ENCODE measurements at places on chromosomes 3 and 15.
A peak's percentile ranks its signal among the peaks of the same experiment; 100 is the strongest.

DNA sequence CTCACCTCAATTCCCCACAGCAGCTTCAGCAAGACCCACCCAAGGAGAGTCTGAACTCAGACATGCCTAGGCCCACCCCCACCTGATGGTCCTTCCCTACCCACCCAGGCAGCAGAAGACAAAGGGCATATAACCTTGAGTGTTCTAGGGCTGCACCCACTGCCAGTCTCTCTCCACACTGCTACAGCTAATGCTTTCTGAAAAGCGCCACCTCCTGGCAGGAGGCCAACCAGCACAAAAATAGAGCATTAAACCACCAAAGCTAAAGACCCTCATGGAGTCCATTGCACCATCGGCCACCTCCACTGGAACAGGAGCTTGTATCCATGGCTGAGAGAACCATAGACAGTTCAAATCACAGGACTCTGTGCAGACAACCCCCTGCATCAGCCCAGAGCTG lies 11.3 kb upstream of the RPL39L start:
- peak; percentile 42 for DNase-seq

DNA sequence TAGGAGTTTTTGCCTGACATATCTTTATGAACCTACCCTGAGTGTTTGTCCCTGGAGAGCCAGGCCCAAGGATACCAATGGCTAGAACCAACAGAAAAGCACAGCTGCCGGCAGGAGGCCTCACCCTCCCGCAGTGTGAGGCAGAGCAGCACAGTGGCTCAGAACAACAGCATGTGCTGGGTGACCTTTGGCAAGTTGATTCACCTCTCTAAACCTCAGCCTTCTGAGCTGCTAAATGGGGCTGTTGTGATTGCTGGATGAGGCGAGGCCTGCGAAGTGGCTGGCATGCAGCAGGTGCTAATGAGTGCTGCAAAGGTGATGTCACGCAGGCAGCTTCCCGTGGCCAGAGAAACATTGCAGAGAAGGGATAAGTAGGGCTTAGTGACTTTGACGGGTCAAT lies 23.3 kb downstream of the IDH2 start:
- DNase-seq: no peak

DNA sequence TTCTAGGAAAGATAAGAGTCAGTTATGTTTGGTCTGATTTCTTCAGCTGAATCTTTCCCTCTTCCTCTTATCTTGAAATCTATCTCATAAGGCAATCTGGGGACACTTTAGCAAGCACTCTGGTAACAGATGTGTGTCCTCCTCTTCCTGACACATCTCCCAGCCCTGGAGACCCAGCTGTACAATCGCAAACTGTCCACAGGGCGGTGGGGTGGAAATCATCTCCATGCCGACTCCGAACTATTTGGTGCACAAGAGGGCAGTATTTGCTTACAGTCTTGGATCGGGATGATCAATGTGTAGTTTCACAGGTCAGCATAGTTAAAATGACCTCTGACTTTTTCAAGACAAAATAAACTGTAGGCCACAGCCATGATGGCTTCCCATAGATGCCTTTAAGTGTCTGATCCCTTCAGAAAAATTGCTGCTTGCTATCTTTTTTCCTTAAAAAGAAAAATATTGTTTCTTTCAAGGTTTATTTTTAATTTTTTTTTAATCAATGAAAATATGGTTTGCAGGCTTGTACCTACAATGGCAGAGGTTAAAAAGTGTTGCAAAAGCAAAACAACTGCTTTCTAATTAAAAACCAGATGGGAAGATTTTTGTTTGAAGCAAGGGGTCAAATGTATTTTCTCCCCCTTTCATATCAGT lies 17.7 kb downstream of the EEFSEC start:
- DNase-seq: peak; percentile 82

DNA sequence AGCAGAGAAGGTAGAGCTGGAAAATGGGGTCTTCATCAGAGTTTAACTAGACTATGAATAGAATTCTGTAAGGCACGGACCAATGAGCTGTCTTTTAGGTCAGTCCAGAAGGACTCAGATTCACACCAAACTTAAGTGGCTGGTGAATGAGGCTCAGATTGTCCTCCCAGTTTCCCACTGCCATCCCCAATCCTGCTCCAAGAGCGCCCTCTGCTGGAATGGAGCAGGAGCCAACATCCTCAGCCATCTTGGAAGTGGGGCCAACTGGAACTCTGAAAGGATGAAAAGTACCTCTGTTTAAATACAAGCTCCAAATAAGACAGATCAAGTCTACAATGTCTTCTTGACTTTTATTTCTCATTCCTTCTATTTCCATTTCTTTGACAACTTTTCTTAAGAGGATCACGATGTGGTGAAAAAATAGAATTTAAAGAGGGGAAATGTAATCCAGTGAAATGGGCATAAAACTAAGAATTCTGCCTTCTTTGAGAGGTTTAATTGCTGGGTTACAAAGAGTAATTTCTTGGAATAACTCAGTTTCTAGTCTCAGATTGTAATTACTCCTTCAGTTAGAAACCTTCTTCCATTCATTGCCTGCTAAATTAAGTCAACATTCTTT lies 217.1 kb upstream of the TPRG1 start:
- DNase-seq: peak; percentile 87

- DNase-seq: no peak
Measured at GRCh38 chr15:80703081-80703480, 8.0 kb downstream of the ABHD17C start.

DNA sequence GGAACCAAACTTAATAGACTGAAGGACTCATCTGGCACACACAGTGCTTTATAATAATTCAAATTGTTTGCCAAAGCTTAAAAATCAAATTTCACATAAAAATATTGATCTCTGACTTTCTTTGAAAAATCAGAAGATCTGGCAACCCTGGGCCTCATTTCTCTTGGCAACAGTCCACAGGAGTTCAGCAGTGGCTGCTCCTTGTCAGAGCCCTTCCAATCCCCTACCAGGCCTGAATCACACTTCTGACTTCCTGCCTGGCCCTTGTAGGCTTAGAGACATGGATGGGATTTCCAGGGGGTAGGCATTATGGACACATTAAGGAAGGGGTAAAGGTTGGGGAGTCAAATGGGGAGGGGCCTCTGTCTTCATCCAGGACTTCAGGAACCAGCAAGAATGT lies 55.5 kb downstream of the PLS1 start:
- no peak for DNase-seq

DNA sequence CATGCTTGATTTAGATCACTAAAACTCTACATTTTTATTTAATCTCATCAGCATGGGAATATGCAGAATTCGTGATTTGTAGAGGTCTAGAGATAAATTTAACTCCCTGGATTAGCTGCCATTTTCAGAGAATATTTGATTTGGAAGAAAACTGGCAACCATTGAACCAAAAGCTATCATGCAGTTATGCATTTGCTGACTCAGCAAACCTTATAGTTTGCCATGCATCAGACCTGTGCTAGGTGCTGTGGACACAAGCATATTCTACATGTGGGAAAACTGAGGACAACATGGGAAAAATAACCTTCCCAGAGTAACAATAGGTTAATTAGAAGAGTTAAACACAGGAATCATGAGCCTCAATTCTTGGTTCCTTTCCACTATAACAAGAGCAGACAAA lies 54.7 kb upstream of the TP63 start:
- no peak for DNase-seq

- peak; percentile 26 for DNase-seq
Measured at GRCh38 chr15:74251131-74251811, 15.1 kb downstream of the CCDC33 start.

DNA sequence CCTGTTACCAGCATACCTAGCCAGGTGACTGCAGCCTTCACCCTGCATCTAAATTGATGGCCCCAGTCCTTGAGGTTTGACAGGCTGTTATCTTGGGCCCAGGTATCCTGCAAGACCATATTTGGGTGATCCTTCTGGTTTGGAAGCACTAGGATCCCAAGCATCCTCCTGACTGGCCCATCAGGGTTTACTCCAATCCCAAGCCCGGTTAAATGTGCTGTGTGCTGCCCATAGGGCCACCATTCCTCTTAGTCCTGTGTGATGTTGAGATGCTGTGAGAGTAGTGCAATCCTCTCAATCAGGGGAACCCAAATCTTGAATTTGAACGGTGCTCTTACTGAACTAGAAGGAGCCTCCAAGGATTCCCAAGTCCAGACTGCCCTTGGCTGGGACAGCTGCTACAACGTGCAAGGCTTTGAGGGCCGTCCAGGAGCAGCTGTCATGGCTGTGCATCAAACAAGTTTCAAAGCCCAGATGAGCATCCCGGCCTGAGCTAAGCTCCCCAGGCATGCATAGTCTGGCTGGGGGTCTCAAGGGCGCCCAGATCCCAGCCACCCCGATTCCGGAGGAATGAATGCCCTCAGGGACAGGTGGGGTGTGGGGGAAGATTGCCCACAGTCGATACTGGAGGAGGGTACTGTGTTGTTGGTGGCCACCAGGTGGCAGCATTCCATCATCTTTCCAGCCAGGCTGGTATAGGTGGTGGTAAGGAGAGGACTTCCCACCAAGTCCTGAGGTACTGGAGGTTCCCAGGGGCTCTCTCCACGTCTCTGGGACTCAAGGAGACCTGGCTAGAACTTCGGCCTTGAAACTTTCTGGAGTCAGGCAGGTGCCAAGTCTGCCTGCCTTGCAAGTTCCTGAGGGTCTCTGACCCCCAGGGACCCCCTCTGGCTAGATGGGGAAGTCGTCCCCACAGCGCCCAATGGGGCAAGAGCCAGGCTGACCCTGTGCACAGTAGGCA lies 32.6 kb downstream of the RBM5 start:
- peak; percentile 74 for DNase-seq

GRCh38 chr15:52876991-52877663 lies 87.0 kb upstream of the ONECUT1 start:
- DNase-seq: no peak

GRCh38 chr3:64993781-64994180 lies 306.0 kb upstream of the ADAMTS9 start:
- no peak for DNase-seq

DNA sequence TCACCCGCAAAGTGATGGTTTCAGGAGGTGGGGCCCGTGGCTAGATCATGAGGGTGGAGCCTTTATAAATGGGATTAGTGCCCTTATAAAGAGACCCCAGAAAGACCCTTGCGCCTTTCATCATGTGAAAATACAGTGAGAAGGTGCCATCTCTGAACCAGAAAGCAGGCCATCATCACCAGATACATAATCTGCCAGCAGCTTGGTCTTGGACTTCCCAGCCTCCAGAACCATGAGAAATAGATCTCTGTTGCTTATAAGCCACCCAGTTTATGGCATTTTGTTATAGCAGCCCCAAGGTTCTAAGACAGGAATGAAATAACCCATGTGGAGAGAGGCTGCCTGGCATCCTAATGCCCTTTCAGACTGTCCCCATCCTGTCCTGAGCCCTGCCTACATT lies 127.8 kb upstream of the SMAD3 start:
- DNase-seq: no peak

GRCh38 chr3:80278056-80278455 lies 510.3 kb upstream of the ROBO1 start:
- no peak for DNase-seq

DNA sequence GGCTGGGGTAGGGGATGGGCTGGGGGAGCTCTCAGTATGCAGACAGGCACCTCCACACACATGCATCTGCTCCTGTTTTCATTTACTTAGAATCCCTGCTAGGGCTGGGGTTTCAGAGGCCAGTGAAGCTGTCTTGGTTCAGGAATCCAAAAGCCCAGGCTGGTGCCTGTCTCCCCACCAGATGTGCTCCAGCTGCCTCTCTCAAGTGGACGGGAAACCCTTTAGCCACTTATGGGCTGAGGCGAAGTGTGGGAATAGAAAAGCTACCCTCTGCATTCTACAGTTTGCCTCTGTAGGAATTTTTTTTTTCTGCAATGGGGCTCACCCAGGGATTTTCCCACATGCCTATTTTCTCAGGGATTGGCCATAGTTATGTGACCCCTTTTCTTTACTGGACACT lies 72.5 kb downstream of the ATP2B2 start:
- no peak for DNase-seq

GRCh38 chr3:66473692-66474091 lies 27.1 kb downstream of the LRIG1 start:
- DNase-seq: no peak

GRCh38 chr3:132006605-132007204 lies 28.1 kb downstream of the CPNE4 start:
- peak; percentile 57 for DNase-seq

DNA sequence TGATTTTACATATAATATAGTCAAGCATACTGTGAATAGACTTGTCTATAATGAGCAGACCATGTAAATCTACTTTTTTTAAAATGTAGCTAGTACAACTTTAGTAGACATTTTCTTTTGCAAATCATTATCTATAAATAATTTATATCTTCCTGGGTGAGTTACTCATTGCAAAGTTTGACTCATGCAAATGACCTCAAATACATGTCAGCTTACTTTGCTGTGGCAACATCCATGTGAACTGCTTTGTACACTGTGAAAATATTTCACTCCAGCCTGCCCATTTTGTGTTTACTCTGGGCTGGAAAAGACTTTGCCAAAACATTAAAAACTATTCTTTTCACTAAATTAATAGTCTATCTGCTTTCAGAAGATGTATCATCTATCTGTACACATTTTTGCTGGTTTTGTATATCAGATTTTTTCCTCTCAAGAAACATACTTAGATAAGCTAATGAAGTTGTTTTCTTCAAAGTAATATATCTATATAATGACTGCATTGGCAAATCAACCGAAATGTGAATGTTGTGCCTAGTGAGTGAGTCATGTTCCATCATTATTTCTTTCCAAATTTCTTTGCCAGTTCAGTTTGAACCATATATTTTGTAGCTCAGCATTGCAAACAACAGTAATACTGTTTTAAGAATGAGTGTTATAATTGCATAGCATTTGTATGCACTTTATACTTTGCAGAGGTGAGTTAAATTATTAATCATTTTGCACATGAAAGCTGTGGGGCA lies 26.5 kb downstream of the IGSF10 start:
- DNase-seq: no peak

DNA sequence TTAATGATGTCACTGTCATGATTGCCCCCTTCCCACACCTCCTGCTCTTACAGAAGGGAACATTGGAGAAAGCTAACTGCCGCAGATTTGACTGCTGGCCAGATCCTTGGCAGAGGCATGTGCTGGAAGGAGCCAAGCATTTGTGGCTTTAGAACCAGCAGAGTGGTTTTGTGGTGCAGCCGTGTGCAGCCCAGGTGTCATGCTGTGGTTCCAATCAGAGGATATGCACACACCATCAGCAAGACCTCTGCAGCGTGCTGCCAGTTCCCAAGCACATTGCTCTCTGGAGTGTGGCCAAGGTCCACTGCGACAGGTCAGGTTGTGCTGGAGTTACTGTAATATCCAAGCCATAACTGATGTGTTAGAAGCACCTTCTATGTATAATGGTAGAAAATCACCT lies 61.6 kb downstream of the OTOL1 start:
- no peak for DNase-seq

DNA sequence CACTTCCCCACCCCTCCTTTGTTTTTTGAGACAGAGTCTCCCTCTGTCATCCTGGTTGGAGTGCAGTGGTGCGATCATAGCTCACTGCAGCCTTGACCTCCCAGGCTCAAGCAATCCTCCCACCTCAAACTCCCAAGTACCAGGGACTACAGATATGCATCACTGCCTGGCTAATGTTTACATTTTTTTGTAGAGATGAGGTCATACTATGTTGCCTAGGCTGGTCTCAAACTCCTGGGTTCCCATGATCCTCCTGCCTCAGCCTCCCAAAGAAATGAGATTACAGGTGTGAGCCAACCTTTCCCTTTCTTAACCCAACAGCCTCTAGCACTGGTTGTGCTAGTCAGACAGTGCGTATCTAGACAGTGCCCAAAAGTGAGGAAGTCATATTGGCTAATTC lies 6.4 kb upstream of the GATM start:
- DNase-seq: no peak

- DNase-seq: no peak
Measured at GRCh38 chr3:38327335-38328009, 19.1 kb upstream of the XYLB start.

- no peak for DNase-seq
Measured at GRCh38 chr3:33237439-33237838, 18.8 kb upstream of the SUSD5 start.

All from testis (tissue), 5 donors.